IPS-NIHi11 (cell line): ENCODE measurements at places on chromosomes 3 and 15.

DNA sequence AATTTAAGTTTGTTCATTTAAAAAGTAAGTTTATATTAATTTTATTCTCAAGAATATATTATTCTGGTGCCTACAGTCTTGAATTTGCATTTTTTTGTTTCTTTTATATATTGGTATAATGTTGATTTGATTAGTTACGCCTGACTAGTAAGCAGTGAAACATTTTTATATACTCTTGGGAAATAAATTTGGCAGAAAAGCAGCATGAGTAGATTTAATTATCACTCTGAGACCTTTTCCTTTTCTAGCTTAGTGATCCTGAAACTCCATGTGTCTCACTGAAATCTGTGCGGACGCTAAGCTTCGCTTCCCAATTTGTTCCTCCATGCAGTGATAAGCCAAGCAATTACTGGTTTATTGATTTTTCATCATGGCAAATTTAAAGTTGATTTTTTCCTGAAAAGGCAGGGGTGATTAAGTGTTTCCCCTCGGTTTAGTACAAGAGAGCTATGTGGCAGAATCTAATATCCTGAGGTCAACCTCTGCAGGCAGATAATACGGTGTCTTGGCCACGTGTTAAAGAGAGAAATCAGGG lies 87.2 kb upstream of the MLF1 start:
- DNase-seq: no peak

GRCh38 chr15:27725731-27726130 lies 373.4 kb downstream of the OCA2 start:
- no peak for DNase-seq

DNA sequence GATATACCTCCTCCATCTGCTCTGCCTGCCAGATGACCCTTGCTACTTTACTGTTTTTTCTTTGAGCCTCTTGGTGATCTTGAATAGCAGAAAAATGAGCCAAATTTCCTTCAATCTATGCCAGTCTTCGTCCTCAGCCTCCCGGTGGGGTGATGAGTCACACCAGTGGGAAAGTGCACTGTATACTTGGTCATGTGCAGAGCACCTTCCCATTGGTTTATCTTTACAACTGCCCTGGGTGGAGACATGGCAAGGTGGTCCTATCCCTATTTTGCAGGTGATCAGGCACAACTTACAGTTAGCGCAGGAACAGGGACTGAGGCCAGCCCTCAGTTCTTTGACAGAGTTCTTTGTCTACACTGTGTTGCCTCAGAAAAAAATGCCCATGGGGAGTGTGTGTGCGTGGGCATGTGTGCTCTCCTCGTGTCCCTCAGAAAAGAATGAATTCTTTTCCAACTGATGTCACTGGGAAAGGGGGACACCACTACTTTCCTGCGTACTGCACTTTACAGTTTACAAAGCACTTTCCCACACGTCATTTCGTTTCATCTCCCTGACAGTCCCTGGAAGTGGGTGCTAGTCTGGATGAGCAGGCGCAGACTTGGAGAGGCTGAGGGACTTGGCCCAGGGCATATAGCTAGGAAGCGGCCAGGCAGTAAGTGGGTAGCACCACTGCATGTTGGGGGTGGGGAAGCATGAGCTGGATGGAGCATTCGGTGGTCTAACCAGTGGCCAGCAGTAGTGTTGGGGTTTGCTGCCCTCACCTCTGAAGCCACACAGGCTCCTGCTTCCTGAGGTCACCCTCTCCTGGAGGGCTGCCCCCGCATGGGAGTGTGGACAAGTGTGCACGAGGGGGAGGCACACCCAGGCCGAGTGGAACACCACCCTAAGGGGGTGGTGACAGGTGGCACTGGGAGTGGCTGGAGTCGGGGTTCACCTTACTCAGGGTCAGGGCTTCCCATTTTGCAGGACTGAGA lies 24.1 kb downstream of the SMAD3 start:
- DNase-seq: no peak

GRCh38 chr3:126287536-126288241 lies 69.5 kb downstream of the KLF15 start:
- peak; percentile 78 for DNase-seq

DNA sequence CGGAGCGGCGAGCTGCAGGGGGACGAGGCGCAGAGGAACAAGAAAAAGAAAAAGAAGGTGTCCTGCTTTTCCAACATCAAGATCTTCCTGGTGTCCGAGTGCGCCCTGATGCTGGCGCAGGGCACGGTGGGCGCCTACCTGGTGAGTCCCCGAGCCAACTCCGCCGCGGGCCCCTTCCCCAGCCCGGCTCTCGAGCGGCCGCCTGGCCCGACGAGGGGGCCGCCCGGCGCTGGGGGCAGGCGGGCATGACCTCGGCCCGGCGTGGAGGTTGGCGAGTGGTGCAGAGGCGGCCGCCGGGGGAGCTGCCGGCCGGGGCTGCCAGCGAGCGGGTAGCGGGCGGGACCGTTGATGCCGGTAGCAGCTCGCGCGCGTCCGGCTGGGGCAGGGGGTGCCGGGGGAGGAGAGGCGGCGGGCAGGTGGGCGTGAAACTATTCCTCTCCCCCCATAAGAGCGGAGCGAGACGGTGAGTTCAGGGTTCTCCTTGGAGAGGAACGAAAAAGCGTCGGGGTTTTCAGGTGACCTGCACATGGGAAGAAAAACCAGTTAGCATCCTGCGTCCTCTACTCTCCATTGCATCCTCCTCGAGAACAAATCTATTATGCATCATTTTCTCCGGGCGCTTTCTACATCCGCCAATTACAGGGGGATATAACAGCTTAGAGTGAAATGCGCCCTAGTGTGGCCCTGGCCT lies 585 bp downstream of the SLCO3A1 start:
- DNase-seq: peak; percentile 60

- DNase-seq: no peak
Observed at GRCh38 chr3:143771258-143771657, 77.0 kb downstream of the SLC9A9 start.

DNA sequence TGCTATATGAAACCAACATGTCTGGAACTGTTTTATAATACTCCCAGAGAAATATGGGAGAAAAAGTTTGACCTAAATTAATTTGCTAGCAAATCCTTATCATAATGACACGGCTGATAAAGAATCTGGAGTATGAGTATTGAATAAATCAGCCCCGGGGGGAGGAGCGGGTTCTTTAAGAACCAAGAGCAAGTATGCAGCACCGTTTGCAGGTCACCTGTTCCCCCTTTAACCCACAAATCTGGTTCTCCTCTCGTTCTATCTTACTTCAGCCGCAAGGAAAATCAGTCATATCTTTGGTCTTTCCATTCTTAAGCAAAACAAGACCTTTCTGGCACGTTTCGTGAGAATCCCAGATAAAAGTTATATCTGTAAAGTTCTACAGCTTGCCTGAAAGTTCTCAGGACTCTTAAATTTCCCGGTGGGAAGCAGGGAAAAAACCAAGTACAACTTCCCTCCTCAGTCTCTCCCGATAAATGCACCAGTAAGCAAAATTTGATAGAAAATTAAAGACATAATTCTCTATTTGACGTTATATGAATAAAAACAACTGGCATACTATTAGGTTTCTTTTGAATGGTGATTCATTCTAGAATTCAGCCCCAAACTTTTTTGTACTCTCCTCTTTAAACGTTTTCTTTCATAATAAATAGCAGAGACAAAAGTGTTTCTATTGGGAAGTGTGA lies 348.6 kb downstream of the ZBBX start:
- DNase-seq: no peak

GRCh38 chr15:69038508-69038907 lies 24.0 kb downstream of the NOX5 start:
- DNase-seq: no peak

- DNase-seq: no peak
Observed at GRCh38 chr3:129033151-129033550, 27.4 kb upstream of the GP9 start.

DNA sequence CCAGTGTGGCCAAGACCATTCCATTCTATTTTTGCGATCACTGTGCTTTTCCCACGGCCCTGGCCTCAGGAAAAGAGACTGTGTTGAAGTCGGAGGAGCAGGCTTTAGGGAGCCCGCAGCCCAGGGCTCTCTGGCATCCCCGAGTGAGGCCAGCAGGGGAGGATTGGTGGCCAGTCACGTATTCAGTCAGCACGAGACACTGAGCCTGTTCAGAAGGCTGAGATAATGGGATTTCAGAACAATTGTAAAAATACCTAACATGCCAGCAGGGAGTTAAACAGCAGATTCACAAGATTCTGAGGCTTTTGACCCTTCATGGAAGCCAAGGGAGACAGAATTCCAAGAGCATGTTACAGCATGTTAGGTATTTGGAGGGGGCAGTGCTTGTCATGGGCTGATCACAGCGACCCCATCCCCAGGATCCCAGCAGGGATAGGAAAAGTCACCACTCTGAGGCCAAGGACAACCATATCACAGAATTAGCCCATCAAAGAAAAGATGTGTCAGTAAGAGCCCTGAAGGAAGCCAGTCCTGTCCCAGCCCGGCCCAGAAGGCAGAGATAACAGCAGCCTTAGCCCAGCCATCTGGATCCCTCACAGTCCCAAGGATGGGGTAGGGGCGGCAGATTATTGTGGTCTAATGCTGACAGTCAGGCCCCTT lies 40.6 kb downstream of the AMOTL2 start:
- no peak for DNase-seq

DNA sequence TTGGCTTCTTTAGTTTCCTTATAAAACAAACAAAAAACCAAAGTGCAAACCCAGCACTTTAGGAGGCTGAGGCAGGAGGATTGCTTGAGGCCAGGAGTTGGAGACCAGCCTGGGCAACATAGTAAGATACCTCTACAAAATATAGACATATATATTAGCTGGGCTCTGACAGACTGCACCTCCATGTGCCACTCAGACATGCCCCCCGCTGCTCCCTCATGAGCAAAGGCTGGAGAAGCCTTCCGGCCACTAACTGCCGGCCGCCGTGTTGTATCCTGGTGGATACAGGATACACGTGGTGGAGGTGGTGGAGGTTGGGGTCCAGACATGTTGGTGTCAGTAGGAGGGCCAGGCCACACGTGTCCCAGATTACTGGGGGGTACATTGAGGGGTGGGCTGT lies 29.4 kb upstream of the CCR4 start:
- DNase-seq: no peak

- DNase-seq: no peak
Observed at GRCh38 chr3:181329024-181329423, 339.5 kb upstream of the DNAJC19 start.

- DNase-seq: peak; percentile 5
Observed at GRCh38 chr3:115072265-115073021, 74.6 kb downstream of the ZBTB20 start.

GRCh38 chr15:26358708-26359107 lies 414.2 kb downstream of the GABRB3 start:
- DNase-seq: no peak

- DNase-seq: no peak
Observed at GRCh38 chr3:159727506-159727905, 261.1 kb upstream of the IL12A start.

DNA sequence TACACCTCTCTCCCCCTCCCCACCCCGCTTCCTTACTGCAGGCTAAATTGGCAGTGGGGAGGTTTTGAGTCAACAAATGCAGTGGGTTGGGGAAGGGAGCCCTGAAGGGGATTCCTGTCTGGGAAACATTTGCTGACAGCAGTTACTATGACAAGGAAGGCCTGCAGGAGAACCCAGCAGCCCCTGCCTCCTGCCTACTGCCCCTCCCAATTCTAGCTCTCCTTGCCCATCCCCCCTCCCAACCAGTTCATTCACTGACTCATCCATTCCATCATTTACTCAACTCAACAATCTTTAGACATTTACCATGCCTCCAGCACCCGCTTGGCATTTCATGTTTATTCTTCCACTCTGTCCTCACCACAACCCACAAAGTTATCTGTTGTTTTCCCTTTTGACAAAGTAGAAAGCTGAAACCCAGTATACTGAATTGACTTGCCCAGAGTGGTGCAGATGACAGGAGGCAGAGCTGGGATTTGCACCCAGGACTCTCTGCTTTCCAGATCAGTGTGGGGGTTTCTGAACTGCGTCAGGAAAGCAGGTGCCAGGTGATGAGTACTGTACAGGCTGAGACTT lies 75.0 kb downstream of the MAGEF1 start:
- peak; percentile 55 for DNase-seq

DNA sequence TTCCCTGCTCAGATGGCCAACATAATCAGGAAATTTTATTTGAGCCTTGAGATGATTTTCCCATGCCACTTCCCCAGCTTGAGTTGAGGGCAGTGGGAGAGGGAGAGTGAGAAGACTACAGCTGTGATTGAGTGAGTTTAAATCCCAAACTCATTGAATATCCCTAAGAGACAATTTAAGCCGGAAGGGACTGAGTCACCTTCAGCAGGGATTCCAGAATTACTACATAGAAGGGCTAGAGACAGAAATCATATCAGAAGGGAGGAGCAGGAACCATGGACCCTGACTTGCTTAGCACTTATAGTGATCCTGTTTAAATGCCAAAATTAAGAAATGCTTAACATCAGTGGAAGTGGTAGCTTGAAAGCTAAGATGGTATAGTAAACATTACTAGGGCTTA lies 312.2 kb upstream of the SLCO3A1 start:
- no peak for DNase-seq

DNA sequence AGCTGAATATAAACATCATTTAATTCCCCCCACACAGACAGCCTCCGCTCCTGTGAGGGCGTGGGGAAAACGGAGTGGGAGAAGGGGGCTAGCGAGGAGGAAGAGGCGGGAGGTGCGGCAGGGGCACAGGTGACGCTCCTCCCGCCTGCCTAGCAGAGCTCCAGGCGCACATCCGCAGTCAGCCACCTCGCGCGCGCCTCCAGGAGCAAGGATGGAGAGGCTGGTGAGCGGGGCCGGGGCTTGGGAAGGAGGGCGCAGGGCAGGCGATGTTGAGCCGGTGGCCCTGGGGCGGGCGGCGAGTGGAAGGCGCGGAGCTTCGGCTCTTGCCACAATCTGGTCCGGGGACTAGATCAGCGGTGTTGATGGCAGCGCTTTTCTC lies at the start of gene CD200:
TSS of gene CD200 (plus strand) at position 155 of the 379 bp plus-strand sequence. CDS start at position 212, 57 bp downstream.
- peak; percentile 50 for DNase-seq

- DNase-seq: no peak
Observed at GRCh38 chr3:111769992-111770352, 89.1 kb upstream of the PHLDB2 start.

- peak; percentile 62 for DNase-seq
Observed at GRCh38 chr15:33215941-33216872, 21.7 kb upstream of the FMN1 start.

DNA sequence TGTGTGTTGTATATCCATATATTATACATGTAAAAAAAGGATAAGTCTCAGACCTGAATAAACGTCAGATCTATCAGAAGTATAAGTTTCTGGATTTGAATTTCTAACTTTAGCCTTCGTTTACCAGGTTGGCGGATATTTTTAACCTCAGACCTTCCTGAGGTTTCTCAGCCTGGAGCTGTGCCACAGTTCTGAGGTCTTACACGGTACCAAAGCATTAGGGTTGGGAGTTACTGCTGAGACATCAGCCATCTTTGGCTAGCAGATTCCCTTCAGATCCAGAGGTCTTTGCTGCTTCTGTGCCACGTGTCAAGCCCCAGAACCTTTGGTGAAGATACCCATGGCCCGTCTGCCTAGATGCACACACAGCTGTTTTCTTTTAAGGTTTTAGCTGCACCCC lies 84.7 kb downstream of the PPP2R3A start:
- no peak for DNase-seq

- no peak for DNase-seq
Observed at GRCh38 chr15:59199626-59200465, 6.8 kb upstream of the LDHAL6B start.

- DNase-seq: no peak
Observed at GRCh38 chr3:38581774-38582173, 67.7 kb downstream of the SCN5A start.
